ENCODE measurements at places on chromosomes 1 and 21. TPM values are rescaled to one million over a fixed set of nuclear protein-coding genes. Genes with fewer than 3 reads are reported as not detected.

The MRAP gene
- total RNA-seq, result not detected

The UMODL1 gene
- not detected for total RNA-seq

The PRDX6 gene
- 175 TPM for total RNA-seq

The LRRC53 gene
- total RNA-seq, result not detected

The RBM11 gene
- 3.8 TPM for total RNA-seq

The CFHR1 gene
- not detected for total RNA-seq

The TNNT2 gene
- not detected for total RNA-seq

The FAM72B gene
- total RNA-seq, result 24.6 TPM

The RGS1 gene
- 9.4 TPM for total RNA-seq

The PPIAL4G gene
- not detected for total RNA-seq

The DMRTB1 gene
- total RNA-seq, result not detected

The SPRR2F gene
- total RNA-seq, result not detected

The TIPRL gene
- 51.2 TPM for total RNA-seq

The FCGR2B gene
- total RNA-seq, result 0.25 TPM

The BCAN gene
- total RNA-seq, result not detected

The CHODL gene
- total RNA-seq, result 0.21 TPM

The STMN1 gene
- 501 TPM for total RNA-seq

The GART gene
- total RNA-seq, result 259 TPM

The S100B gene
- 8.7 TPM for total RNA-seq

The SLC2A5 gene
- total RNA-seq, result 0.08 TPM

The E2F2 gene
- total RNA-seq, result 37.5 TPM

The OR2T11 gene
- total RNA-seq, result not detected

The OR2G3 gene
- total RNA-seq, result not detected
